ENCODE measurements at places on chromosomes 13 and 19.

DNA sequence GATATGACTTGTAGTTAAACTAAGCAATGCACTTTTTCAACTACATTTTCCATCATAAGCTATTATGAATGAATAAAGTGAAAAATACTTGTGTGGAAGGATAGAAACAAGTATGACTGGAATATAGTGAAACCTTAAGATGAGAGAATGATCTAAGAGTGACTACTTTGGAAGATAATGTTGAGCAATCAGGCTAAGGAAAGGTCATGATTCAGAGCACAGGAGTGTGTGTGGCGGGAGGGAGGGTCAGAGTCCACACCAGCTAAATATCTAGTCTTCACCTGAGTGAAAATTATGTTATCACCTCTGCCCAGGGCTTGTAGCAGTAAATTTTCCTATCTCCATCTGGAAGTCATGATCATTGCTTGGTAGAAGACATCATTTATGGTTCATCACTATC lies 833.4 kb upstream of the ATXN8OS start:
- DNase-seq: no peak

GRCh38 chr19:1291761-1292418 lies 6.2 kb downstream of the EFNA2 start:
- DNase-seq: peak; percentile 47

DNA sequence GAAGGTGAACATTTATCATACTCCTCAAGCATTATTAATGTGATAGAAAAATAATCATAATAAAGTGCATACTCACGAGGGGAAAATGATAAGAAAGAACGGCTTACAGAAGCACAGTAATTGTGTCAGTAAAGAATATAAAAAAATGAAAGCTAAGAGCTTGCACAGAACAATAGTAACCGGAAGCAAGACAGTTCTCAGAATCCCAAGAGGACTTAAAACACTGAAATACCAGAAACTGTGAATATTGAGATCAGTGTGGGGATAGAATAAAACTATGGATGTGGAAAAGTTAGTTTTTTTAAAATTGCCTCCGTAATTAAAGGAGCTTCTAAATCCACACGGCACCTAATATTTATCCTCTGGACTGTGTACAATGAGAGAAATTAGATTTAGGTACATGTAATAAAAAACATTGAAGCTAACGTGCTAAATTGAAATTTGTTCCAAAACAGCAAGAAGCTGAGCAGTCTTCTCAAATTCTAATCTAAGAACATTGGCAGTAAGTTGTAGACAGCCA lies 482.7 kb downstream of the SLITRK6 start:
- no peak for DNase-seq

- DNase-seq: no peak
Measured at GRCh38 chr19:14096272-14096992, 5.9 kb upstream of the SAMD1 start.

DNA sequence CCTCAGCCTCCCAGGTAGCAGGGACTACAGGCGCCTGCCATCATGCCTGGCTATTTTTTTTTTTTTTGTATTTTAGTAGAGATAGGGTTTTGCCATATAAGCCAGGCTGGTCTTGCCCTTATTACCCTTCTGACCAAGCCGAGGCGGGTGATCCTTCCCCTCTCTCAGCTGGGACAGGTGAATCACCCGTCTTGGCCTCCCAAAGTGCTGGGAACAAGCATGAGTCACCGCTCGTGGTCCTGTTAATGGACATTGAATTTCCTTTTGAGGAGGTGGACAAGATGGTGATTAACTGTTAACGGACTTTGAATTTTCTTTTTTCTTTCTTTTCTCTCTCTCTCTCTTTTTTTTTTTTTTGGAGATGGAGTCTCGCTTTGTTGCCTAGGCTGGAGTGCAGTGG lies 10.6 kb downstream of the CD70 start:
- DNase-seq: no peak
